C1 segment of cervical spinal cord (tissue), 14 donors: ENCODE measurements at places on chromosomes 2 and 18.

DNA sequence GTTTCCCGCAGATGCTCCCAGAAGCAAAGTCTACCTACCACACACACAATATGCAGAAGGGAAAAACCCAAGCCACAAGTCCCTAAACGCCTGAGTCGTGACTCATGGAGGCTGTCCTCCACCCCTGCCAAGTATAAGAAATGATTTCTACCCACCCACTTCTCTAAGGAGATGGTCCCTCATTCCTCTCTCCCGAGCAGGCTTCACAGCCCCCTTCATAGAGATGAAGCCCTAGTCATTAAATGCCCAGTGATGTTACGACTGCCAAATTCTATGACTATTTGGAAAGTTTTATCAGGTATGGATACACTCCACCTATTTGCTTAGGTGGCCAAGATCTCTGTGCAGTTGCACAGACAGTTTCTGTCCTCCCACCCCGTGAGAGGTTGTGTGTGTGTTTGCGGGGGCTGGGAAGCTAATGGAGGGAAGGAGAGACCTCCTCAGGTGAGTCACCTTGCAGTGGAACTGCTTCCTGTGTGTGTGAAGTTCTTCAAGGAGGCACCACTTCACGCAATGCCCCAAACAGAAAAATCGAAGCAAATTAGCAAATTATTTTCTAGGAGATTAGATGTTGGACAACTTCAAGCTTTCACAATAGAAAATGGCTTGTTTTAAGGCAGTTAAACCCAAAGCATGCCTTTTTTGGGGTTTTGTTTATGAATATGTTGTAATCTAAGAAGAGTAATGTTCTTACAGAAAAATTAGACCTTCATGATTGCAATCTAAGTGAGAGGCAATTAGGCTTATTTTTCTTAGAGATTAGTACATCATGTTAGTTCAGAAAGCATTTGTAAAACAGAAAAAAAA lies 175.2 kb downstream of the TGIF1 start:
- DNase-seq: no peak

DNA sequence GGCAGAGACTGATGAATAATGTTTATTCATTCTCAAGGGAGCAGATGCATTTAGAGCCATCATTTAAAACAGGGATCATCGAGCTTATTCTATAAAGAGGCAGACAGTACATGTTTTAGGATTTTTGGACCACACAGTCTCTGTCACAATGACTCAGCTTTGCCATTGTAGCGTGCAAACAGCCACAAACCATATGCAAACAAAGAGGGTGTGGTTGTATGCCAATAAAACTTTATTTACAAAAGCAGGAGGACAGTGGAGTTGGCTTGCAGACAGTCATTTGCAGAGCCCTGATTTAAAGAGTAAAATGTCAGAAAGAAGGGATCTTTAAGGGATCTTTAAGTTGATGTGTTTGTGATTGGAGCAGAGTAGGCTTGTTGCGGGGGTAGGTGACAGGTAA lies 51.5 kb downstream of the SMIM21 start:
- no peak for DNase-seq

GRCh38 chr2:239669181-239669898 lies 268.5 kb upstream of the HDAC4 start:
- DNase-seq: no peak

- no peak for DNase-seq
Observed at GRCh38 chr2:194822657-194823056, 834.4 kb upstream of the SLC39A10 start.

DNA sequence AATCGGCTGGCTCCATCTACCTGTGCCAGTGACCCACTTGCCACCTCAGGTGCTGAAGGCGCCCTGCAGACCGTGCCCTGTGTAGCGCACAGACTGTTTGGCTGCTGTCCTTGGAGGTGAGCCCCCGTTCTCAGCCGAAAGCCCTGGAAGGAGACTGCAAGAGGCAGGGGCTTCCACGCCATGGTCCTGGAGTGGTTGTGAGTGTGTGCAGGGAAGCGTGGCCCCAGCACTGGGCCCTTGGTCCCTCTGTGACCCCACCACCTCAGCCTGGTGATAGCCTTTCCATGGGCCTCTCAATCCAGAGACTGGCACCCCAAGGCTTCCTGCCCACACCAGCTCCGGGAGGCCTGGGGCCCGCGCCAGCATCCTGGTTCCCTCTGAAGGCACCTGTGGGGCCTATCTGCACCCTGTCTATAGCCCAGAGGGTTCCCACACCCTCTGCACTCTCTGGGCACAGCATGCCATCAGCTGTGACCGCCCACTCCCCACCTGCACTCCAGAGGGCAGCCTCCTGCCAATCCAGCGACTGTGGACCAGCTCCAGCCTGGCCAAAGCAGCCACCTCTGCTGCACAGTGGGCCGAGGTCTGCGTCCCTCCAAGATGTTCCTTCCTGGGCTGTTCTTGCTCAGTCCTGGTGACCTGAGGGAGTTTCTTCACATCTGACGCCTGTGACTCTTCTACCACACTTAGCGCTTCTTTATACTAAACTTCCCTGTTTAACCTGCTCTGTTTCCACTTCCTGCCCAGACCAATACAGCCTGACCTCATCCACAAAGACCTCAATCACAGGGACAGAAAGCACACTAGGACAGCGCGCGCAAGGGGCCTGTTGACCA lies 109.5 kb downstream of the EIPR1 start:
- no peak for DNase-seq

DNA sequence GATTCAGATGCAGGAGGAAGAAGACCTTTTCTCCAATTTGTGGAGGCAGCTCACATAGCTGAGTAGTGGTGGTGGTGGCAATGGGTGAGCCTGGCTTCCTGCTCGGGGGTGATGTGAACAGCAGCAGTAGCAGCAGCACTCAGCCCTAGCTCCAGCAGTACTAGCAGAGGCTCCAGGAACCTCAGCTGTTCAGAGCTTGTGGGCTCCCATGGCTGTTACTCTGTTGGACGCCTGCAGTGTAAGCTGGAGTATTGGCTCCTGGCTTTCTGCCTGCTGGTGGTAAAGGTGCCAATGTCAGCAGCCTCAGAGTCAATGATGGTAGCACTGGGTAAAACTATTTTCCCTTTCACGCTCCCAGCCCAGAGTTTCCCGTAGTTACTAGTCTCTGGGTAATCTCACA lies 3.1 kb upstream of the SEH1L start:
- DNase-seq: no peak

DNA sequence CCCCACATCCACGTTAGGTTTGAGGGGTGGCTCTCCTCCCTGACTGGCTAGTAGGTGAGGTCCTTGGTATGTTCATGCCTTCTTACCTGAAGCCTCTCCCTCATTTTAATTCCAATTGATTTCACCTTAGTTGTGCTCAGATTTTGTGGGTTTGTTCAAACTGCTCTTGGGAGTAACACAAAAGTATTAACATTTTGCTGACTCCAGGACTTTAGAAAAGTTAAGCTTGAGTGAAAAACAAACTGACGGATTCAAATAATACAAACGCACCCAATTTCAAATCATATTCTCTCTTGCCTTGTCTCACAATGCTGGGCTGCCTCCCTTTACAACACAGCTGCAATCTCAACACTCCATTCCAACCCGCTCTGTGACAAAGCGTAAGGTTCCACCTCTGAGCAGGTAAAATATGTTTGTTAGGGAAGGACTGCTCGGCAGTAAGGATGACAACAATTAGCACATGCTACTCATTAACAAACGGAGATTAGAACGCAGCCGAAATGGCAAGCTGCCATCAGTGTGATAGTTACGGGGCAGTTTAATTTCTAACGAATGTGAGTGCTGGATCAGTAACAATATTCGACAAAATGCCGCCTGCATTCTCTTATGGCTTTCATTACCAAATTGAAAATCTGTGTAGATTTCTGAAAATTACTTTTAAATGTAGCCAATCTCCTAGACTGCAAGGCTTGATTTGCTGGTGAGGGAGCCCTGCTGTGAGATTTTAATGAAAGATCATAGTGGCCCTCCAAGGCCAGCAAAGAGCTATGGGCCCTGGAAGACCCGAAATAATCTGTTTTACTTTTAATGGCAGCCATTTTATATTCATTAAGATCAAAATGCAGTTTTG lies 730.6 kb upstream of the FANCL start:
- DNase-seq: no peak
